ENCODE measurements at places on chromosomes 7 and 10. TPM values are rescaled to one million over a fixed set of nuclear protein-coding genes. Genes with fewer than 3 reads are reported as not detected.
A peak's percentile ranks its signal among the peaks of the same experiment; 100 is the strongest.

The TMEM236 gene
- under 0.01 TPM for total RNA-seq

DNA sequence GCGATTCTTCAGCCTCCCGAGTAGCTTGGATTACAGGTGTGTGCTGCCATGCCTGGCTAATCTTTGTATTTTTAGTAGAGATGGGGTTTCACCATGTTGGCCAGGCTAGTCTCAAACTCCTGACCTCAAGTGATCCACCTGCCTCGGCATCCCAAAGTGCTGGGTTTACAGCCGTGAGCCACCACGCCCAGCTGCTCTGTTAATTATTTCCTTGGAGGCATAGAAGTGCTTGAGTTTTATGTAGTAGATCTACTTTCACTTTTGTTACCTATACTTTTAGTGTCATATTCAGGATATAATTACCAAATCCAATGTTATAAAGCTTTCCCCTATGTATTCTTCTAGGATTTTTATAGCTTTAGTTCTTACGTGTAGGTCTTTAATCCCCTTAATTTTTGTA, 1093.0 kb downstream of the GATA3 start:
- peaks cover 7% of the 10 kb centered on the region for H3K27me3 ChIP-seq
- no peak overlapping the region for H3K4me3 ChIP-seq
- H3K36me3 ChIP-seq, result no peaks in the 10 kb centered on the region
- peaks cover 6% of the 10 kb centered on the region for H3K4me1 ChIP-seq
- no peak overlapping the region for H3K27ac ChIP-seq
- DNase-seq, result no peak

The ITPRID1 gene
- not detected for total RNA-seq

The TLX1 gene
- 2.9 TPM for total RNA-seq

The PNLIPRP3 gene
- not detected for total RNA-seq

DNA sequence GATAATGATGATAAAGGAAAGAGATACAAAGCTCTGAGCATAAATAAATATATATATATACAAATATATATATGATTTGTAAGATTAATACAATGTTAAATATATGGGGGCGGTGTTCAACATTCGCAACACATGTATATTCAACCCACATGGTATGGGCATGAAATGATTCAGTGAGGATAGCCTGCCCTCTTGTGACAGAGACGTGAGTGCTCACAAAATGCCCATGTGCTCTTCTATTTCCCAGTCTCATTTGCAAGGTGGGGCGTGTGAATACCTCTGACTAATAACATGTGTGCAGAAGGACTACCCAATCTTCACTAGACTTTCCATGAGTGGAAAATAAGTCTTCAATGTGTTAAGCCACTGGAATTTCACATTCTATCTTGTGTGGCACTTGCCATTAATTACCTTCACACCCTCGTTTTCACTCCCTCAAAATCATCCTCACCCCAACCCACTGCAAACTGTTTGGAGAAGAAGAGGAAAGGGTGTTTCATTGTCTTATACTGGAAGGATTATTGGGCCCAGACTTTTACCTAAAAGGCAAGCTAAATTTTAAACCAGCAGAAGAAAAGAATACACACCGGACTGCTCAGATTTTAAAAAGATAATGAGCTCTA, 26.9 kb downstream of the ASAH2 start:
- no peak overlapping the region for H3K4me3 ChIP-seq
- H3K27me3 ChIP-seq, result peaks cover 4% of the 10 kb centered on the region
- DNase-seq, result peak; percentile 56
- no peak overlapping the region for H3K27ac ChIP-seq
- H3K4me1 ChIP-seq, result no peaks in the 10 kb centered on the region

DNA sequence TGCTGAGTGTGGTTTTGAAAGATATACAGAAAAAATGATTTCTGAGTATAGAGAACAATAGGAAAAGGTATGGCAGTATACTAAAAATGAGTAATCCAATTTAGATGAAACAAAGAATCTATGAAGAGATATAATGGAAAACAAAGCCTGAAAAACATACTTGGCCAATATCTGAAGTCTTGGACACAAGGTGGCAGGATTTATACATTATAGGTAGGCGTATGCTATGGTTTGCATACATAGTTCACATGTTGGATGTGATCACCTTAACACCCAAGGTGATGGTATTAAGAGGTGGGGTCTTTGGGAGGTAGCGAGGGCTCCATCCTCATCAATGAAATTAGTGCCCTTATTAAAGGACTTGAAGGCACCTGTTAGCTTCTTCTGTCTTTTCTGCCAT, 34.5 kb upstream of the BPGM start:
- H3K27ac ChIP-seq, result no peak overlapping the region
- peaks cover 16% of the 10 kb centered on the region for H3K27me3 ChIP-seq
- H3K4me3 ChIP-seq, result no peak overlapping the region
- DNase-seq, result no peak

The XRCC2 gene
- 3.6 TPM for total RNA-seq

GRCh38 chr7:142581341-142581740, 167.9 kb upstream of the PRSS1 start:
- no peak overlapping the region for H3K27ac ChIP-seq
- DNase-seq, result no peak
- no peak overlapping the region for H3K4me3 ChIP-seq
- no peaks in the 10 kb centered on the region for H3K36me3 ChIP-seq
- no peaks in the 10 kb centered on the region for H3K27me3 ChIP-seq

The HABP2 gene
- total RNA-seq, result not detected

GRCh38 chr7:157558875-157559595, 222.2 kb downstream of the DNAJB6 start:
- H3K36me3 ChIP-seq, result no peaks in the 10 kb centered on the region
- no peak overlapping the region for H3K27ac ChIP-seq
- H3K4me1 ChIP-seq, result no peaks in the 10 kb centered on the region
- DNase-seq, result no peak

The STEAP2 gene
- 2.9 TPM for total RNA-seq

GRCh38 chr7:89042940-89043339, 247.4 kb upstream of the TEX47 start:
- H3K4me1 ChIP-seq, result no peaks in the 10 kb centered on the region
- no peak overlapping the region for H3K4me3 ChIP-seq
- H3K27me3 ChIP-seq, result no peaks in the 10 kb centered on the region

DNA sequence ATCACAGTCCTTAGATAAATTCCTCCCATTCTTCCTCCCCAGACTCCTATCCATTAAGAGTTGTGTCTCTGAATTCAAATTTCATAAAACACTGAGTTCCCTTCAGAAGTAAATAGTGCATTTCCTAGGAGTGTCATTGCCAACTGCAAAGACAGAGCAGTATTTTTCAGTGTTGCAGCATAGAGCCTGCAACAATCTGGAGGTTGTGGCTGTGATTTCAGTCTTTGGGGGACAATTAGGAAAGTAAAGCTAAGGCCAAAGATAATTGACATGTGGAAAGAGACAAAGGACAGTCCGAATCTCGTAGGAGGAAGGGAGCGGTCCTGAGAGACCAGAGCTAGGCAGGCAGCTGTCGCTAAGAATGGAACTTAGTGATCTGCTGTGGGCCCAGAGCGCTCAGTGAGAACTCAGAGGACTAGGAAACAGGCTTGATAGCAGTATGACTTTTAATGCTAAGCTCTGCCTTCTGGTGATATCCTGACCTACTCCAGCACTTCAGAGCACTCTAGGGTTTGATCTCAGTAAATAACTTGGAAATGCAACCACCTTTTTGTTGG, 46.2 kb downstream of the PRPF18 start:
- H3K4me1 ChIP-seq, result no peaks in the 10 kb centered on the region
- peak; percentile 6 for DNase-seq
- H3K4me3 ChIP-seq, result no peak overlapping the region
- H3K27ac ChIP-seq, result no peak overlapping the region
- peaks cover 6% of the 10 kb centered on the region for H3K36me3 ChIP-seq

The RPA3 gene
- total RNA-seq, result 16.6 TPM

The ARID5B gene
- 4.9 TPM for total RNA-seq

The ADCY1 gene
- 22.9 TPM for total RNA-seq

DNA sequence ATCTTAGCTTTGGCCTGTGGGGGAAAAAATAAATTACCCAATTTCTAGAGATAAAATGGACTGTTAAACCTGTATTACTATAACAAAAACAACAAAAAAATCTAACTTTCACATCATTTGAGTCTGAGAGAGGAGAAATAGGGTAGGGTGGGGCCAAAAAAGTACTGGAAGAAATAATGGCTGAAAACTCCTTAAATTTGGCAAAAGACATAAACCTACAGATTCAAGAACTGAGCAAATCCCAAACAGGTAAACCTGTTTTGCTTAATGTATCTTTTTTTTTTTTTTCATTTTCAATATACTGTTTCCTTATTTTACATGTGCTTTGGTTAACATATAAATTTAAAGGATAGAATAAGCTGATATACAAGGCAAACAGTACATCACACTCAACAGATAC, 27.1 kb downstream of the SYPL1 start:
- no peak overlapping the region for H3K4me3 ChIP-seq
- H3K27me3 ChIP-seq, result no peaks in the 10 kb centered on the region
- H3K27ac ChIP-seq, result no peak overlapping the region
- DNase-seq, result no peak
- no peaks in the 10 kb centered on the region for H3K4me1 ChIP-seq

DNA sequence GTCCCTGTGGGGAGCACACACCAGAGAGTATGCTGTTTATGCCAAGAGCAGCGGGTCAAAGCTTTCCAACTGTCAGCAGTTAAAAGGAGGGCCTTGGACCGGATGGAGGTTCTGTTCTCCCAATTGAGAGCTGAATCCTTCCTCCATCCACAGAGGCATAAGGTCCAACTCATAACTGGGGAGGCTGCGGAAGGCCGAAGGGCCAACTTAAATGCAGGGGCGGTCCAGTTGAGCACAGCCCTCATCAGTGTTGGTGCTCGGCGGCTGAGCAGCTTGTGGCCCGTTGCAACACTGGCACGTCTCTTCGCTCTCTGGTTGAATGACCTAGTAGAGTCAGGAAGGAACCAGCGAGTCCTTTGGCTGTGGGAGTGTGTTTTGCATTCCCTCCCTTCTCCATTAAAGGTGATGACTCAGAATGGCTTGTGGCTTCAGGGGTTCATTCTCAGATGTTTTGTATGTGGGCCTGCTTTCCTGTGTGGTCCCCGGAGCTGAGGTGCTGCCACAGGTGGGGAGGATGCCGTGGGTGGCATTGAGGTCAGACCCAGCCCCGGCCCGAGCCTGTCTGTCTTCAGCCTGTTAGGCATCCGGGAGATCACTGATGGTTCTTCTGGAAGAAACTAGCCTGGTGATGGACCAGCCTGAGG, 44.8 kb upstream of the DMBT1 start:
- no peak for DNase-seq
- H3K4me1 ChIP-seq, result no peaks in the 10 kb centered on the region
- H3K4me3 ChIP-seq, result no peak overlapping the region

The PRPF18 gene
- total RNA-seq, result 12.9 TPM

- no peaks in the 10 kb centered on the region for H3K4me1 ChIP-seq
- no peak for DNase-seq
- H3K36me3 ChIP-seq, result no peaks in the 10 kb centered on the region
- H3K27ac ChIP-seq, result no peak overlapping the region
Measured at GRCh38 chr10:21114683-21115082, 217.6 kb upstream of the NEBL start.
